CD4-positive, CD25-positive, alpha-beta regulatory T cell (primary cell): ENCODE measurements at places on chromosomes 5 and 9.

- DNase-seq = peak; percentile 57
These were observed 30.8 kb downstream of the LCP2 start for GRCh38 chr5:170266570-170267381.

DNA sequence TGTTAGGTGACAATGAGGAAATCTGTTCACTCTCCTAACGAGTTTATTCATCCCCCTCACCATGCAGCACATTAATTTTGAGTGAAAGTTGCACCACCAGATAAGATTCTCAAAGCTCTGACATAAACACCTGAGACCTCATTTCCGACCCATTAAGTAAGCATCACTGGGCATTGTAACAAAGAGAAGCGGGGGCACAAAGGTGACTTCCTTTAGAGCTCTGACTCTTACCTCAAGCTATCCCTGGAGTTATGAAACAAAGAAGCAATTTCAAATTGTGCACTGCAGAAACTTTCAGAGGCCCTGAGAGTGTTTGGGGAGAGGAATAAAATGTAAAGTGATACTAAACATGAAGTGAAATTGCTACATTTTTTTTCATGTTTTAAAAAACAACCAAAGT, 29.5 kb downstream of the C5orf15 start:
- no peak for DNase-seq

DNA sequence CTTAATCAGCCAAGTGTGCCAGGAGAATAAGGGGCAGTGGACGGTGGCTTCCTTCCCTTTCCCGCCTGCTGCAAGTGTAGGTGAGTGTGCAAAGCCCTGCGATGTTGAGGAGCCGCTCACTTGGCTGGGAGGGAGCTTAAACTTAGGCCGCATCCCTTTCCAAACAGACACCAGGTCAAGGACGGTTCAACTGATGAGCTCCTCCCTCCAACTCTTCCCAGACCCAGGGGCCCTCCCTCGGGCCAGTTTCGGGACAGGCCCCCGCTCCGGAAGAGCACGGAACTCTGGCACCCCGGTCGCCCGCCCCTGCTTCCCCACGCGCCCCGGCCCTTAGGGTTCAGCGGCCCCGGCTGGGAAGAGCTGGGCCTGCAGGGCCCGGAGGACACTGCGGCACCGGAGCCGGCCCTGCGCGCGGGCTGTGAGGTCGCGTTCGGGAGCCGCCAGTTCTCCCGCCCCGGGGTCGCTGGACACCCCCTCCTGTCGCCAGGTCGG, 481 bp downstream of the MRPL36 start:
- DNase-seq = no peak

DNA sequence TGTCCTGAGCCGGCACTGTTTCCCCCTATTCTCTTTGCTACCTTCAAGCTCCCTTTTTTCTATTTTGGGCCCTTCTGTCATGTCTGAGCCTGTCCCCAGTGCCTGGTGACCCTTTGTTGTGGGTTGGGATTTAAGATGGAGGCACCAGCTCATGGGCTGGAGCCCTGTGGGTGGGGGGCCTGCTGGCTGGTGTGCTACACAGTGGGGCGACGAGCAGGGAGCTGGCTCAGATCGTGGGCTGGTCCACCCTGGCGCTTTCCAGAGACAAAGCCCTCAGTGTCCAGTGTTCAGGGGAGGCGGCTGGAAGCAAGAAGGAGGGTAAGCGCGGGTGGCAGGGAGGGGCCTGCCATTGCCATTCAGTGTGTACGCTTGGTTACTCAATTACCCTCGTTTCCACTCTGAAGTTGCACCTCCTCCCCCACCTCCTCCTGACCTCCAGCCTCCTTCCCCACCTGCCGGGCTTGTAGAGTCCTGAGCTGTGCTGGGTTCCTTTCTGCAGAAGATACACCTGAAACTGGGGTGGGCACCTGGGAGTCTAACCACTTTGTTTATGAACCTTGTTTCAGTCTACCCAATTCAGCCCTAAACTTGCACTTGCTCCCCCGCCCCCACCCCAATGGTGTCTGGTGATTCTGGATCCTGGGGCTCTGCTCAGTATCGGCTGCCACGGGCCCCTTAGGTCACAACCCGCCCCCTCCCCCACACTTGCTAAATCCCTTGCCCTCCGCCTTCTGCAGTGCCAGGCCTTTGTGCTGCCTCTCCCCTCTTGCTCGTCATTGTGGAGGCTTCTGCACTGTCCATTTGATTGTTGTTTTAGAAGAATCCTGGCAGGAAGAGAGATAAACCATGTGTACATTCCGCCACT, 49.9 kb downstream of the MVB12B start:
- no peak for DNase-seq

DNA sequence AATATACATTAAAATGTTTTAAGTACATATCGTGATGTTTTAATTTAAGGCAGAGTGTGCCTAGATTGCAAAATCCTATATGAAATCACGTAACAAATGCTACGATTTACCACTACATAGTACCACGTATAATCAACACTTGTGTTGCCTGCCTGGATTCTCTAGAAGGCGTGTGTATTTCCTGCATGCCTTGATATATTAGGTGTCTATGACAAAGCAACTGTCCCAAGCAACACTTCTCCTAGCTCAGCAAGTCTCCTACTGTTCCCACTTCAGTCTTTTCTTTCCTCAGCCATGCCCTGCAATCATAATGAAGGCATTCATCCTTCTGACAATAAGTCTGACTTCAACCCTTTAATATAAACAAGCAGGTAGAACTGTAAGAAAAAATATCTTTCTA, 89.6 kb downstream of the PTPRD start:
- DNase-seq = no peak

GRCh38 chr5:32400401-32400800, 44.1 kb downstream of the ZFR start:
- DNase-seq = no peak

GRCh38 chr9:6884990-6885389, 127.2 kb downstream of the KDM4C start:
- DNase-seq = no peak

- DNase-seq = no peak
These were observed 176.3 kb downstream of the MAN2A1 start for GRCh38 chr5:109866051-109866450.

DNA sequence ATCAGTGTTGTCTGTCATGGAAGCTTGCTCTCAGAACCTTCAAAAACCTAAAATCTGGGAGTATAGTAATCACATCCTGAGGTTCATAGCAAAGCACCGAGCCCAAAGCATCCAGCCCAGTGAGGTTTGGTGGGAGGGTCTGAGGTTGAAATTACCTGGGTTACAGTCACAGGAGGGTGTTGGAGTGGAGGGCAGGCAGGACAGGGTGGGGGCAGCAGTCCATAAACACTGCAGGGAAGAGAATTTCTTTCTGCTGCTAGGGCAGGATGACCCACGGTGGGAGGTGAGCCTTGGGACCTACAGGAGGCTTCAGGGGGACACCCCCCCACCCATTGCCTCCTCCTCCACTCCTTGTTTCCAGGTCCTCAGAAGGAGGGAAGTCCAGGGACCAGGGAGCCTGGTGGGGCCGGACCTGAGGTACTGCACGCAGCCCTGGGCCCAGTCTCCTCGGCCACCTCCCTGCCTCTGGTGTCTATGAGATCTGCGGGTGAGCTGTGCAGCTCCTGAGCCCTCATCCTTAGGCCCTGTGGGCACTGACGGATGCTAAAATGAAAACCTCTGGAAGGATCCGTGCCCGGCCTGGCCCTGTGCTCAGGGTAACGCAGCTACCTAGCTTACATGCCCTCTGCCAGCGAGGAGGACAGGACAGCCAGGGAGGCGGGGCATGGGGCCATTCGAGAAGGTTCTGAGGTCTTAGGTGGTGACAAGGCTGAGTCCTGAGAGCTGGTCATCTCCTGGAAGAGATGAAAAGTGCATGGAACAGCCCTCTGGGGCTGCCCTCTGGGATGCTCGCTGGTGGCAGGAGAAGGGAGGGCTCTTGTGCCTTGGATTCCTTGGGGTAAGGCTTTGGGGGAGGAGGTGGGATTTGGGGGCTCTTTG, 1.8 kb upstream of the ADCY2 start:
- DNase-seq = no peak
